ENCODE measurements at places on chromosomes 3 and 15. TPM values are rescaled to one million over a fixed set of nuclear protein-coding genes. Genes with fewer than 3 reads are reported as not detected.

DUOXA1 gene
- 178 TPM for total RNA-seq

DNA sequence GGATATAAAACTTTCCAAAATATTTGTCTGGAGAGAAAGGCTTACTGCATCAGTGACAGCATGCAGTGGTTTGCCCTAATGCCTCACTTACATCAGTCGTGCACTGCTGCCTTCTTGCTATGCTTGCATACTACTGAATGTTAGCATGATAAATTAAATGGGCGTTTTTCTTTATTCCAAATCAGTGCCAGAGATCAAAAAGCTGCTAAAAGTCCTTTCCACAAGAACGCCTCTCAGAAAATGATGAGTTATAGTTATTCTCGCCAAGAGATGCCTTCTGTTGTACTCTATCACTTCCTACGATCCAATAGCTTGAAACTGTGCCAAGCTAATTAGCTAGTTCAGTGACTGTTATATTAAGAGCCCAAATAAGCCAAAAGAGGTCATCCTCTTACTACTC, 345.8 kb upstream of the ROBO2 start:
- no peak for DNase-seq
- H3K36me3 ChIP-seq, result no peaks in the 10 kb centered on the region
- no peaks in the 10 kb centered on the region for H3K27me3 ChIP-seq
- H3K4me1 ChIP-seq, result no peaks in the 10 kb centered on the region
- H3K4me3 ChIP-seq, result no peak overlapping the region
- no peak overlapping the region for H3K27ac ChIP-seq

SI gene
- 0.21 TPM for total RNA-seq

PDCD10 gene
- total RNA-seq, result 45.7 TPM

GRCh38 chr3:114582929-114583328, 289.1 kb downstream of the TIGIT start:
- no peak overlapping the region for H3K4me3 ChIP-seq
- no peak overlapping the region for H3K27ac ChIP-seq
- H3K36me3 ChIP-seq, result no peaks in the 10 kb centered on the region
- H3K27me3 ChIP-seq, result no peaks in the 10 kb centered on the region
- no peaks in the 10 kb centered on the region for H3K4me1 ChIP-seq

- no peaks in the 10 kb centered on the region for H3K36me3 ChIP-seq
- H3K4me3 ChIP-seq, result no peak overlapping the region
- no peaks in the 10 kb centered on the region for H3K4me1 ChIP-seq
- DNase-seq, result no peak
- peaks cover 19% of the 10 kb centered on the region for H3K27me3 ChIP-seq
- no peak overlapping the region for H3K27ac ChIP-seq
These were observed 28.3 kb upstream of the PRR23E start for GRCh38 chr3:127164615-127165014.

- H3K4me3 ChIP-seq, result no peak overlapping the region
- peaks cover 3% of the 10 kb centered on the region for H3K36me3 ChIP-seq
- no peak for DNase-seq
- H3K27me3 ChIP-seq, result no peaks in the 10 kb centered on the region
These were observed 260.9 kb downstream of the CHST2 start for GRCh38 chr3:143380449-143380848.

- H3K27ac ChIP-seq, result no peak overlapping the region
- no peaks in the 10 kb centered on the region for H3K27me3 ChIP-seq
- no peaks in the 10 kb centered on the region for H3K36me3 ChIP-seq
These were observed 244.0 kb downstream of the OCA2 start for GRCh38 chr15:27855137-27855536.

PATL2 gene
- not detected for total RNA-seq

DNA sequence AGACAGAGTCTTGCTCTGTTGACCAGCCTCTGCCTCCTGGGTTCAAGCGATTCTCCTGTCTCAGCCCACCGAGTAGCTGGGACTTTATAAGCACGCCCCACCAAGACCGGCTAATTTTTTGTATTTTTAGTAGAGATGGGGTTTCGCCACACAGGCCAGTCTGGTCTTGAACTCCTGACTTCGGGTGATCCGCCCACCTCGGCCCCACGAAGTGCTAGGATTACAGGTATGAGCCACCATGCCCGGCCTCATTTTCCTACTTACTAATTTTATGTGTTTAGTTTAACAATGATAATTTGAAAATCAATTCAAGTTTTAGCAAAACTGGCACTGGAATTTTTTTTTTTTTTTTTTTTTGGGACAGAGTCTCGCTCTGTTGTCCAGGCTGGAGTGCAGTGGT, 336.5 kb downstream of the LPP start:
- no peak overlapping the region for H3K4me3 ChIP-seq
- no peaks in the 10 kb centered on the region for H3K27me3 ChIP-seq
- no peak for DNase-seq
- no peak overlapping the region for H3K27ac ChIP-seq
- H3K4me1 ChIP-seq, result no peaks in the 10 kb centered on the region
- peaks cover 9% of the 10 kb centered on the region for H3K36me3 ChIP-seq

ZNF620 gene
- total RNA-seq, result 1.7 TPM

- DNase-seq, result no peak
- H3K27me3 ChIP-seq, result no peaks in the 10 kb centered on the region
- no peak overlapping the region for H3K4me3 ChIP-seq
- H3K4me1 ChIP-seq, result peaks cover 58% of the 10 kb centered on the region
- H3K27ac ChIP-seq, result no peak overlapping the region
These were observed 33.5 kb downstream of the IRAK2 start for GRCh38 chr3:10198226-10198625.

DNA sequence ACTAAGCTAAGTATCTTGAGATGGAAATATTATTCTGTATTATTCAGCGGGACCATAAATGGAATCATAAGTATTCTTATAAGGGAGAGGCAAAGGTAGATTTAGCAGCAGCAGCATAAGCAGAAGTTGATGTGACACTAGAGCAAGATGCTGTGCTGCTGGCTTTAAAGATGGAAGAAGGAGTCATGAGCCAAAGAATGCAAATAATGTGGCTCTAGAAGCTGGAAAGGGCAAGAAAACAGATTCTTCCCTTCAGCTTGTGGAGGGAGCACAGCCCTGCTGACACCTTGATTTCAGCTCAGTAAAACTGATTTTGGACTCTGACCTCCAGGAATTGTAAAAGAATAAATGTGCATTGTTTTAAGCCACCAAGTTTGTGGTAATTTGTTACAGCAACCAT, 144.2 kb upstream of the ANKRD28 start:
- no peak overlapping the region for H3K27ac ChIP-seq
- no peaks in the 10 kb centered on the region for H3K4me1 ChIP-seq
- H3K36me3 ChIP-seq, result no peaks in the 10 kb centered on the region
- H3K27me3 ChIP-seq, result no peaks in the 10 kb centered on the region
- DNase-seq, result no peak

- H3K4me3 ChIP-seq, result no peak overlapping the region
- H3K27me3 ChIP-seq, result no peaks in the 10 kb centered on the region
- no peak overlapping the region for H3K27ac ChIP-seq
These were observed 15.3 kb upstream of the HERC1 start for GRCh38 chr15:63848879-63849551.

- peaks cover 2% of the 10 kb centered on the region for H3K36me3 ChIP-seq
- no peak for DNase-seq
- peaks cover 15% of the 10 kb centered on the region for H3K4me1 ChIP-seq
- H3K27me3 ChIP-seq, result no peaks in the 10 kb centered on the region
- H3K27ac ChIP-seq, result peak overlapping the region; percentile 53
- no peak overlapping the region for H3K4me3 ChIP-seq
These were observed 206.0 kb downstream of the THRB start for GRCh38 chr3:24288496-24289236.

SLC25A36 gene
- total RNA-seq, result 89.6 TPM

DNA sequence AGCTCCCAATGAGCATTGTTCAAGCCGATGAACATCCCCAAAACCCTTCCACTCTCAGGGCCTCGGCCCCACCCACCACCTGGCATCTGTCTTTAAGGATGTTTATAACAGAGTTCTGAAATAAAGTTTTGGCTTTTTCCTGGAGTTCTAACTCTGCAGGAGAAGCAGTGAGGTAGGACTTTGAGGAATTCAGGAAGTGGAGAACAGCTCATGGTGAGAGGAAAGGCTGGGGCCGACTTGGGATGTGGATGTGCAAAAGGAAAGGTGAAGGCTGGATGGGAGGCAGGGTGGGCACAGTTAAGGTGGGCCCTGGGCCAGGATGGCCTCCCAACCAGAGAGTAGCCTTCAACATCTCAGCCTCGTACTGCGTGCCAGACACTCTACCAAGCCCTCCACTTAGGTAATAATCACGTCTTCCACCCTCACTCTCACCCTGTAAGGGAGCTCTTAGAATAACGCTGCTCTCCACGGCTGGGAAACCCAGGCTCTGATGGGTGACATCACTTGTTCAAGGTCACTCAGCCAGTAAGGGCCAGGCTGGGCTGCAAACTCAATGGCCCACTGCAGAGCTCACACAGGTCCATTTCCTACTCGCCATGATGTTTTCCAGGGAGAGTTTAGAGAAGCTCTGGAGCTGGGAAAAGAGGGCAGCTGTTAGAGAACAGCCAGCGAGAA, 28.5 kb downstream of the LIPC start:
- H3K4me1 ChIP-seq, result peaks cover 11% of the 10 kb centered on the region
- H3K27me3 ChIP-seq, result no peaks in the 10 kb centered on the region
- no peak for DNase-seq
- H3K36me3 ChIP-seq, result no peaks in the 10 kb centered on the region
- H3K27ac ChIP-seq, result peak overlapping the region; percentile 29

ST8SIA2 gene
- total RNA-seq, result not detected

Data from suprapubic skin (tissue), 4 donors.